ENCODE measurements at places on chromosomes 7 and 10.

- DNase-seq: no peak
These were observed 63.3 kb downstream of the PPP1R3C start for GRCh38 chr10:91569522-91569921.

GRCh38 chr10:70828923-70829322 is 13.2 kb downstream of the SGPL1 start:
- no peak for DNase-seq

DNA sequence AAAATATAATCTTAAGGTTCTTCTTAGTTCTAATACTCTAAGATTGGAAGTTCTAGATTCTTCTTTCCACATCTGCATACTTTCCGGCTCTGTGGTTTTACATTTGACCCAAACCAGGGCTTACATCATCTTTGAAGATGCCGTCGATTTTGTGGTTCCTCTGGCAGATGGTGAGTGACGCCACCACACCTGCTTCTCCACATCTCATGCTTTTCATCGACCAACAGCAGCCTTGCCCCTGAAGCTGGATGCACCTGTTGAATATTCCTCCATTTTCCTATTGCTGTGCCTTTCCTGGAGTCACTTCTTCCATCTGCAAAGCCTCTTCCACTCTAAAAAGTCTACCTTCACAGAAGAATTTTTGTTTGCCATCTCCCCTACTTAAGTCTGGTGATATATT is 121.3 kb downstream of the PRKCQ start:
- DNase-seq: no peak

DNA sequence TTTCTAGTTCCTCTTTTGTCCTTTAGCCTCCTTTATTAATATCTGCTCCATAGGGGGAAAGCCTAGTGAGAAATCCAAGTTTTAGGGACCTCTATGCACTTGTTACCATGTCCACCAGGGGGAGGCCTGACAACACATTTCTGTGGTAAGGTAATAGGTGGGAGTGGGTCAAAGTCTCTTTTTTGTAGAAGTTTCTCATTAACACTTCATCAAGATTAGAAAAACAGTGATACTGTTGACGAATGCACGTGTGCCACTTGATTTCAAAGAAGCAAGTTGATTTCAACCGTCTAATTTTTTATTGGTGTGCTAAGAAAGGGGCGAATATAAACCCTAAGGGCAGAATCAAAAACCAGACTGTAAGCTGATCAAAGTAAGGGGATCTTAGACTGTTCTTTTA is 30.6 kb downstream of the CISD1 start:
- DNase-seq: peak; percentile 65

DNA sequence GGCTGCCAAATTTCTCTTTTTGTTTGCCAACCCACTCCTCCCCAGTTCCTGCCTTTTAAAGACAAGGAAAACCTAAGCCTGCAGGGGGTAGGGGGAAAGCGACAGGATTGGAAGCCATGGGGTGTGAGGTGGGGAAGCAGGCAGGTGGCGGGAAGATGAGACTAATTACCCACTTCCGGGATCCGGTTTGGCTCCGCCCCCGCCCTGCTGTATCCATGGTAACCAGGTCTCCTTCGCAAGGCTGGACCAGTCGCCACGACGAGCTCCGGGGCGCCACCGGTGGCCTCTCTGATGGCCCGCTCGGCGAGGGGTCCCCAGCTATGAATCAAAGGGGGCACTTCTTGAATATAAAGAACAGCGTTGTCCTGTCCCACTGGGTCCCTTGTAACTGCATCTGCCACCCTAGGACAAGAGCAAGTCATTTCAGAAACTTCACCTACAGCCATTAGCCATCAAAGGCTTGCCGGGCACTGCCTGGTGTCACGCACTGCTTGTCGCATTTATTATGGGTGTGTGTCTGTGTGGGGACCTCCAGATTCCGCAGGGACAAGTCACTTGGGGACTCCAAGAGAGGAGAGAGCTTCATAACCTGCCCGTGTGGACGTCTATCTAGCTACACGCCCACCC is 55.4 kb upstream of the LMTK2 start:
- no peak for DNase-seq

DNA sequence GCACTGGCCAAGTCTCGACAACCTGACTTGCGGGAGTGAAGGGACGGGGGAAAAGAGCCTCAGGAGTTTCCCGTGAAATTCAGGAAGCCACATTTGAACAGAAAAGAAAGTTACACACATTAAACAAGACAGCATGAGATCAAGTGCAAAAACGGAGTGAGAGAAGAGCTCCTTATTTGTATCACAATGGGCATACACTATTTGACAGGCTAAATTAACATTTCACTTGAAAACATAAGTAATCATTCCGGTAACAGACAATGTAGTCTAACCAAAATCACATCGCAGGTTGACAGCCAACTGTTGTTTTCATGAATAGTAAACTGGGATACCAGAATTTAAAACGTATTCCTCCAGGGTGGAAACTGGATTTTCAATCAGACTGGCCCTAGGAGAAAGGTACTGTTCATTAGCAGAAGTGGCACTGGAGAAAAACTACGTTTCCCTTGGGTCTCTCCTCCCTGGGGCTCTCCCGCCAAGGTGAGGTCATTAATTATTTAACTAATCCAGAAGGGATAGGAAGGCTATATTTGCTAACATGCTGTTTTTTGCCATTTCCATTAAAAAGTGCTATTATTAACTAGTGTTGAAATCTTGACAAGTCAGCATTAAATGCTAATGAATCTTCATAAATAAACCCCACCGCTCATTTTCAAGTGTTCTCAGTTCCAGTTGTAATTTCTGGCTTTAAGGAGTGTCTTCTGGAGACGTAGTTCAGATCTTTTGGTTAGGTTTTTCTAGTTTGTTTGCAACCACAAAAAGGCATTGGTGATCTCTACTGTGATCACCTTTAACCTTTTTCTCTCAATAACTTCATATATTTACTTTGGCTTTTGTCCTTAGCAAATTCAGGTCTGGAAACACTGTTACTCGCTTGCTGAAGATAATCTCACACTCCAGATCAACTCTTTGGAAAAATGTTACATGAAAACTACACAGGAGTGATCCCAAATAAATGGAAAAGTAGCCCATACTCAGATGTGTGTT is 25.1 kb downstream of the RHEB start:
- no peak for DNase-seq

Measured in umbilical cord (tissue), 2 donors.